Foreskin melanocyte (primary cell): ENCODE measurements at places on chromosomes 2 and 18.
A peak's percentile ranks its signal among the peaks of the same experiment; 100 is the strongest.

DNA sequence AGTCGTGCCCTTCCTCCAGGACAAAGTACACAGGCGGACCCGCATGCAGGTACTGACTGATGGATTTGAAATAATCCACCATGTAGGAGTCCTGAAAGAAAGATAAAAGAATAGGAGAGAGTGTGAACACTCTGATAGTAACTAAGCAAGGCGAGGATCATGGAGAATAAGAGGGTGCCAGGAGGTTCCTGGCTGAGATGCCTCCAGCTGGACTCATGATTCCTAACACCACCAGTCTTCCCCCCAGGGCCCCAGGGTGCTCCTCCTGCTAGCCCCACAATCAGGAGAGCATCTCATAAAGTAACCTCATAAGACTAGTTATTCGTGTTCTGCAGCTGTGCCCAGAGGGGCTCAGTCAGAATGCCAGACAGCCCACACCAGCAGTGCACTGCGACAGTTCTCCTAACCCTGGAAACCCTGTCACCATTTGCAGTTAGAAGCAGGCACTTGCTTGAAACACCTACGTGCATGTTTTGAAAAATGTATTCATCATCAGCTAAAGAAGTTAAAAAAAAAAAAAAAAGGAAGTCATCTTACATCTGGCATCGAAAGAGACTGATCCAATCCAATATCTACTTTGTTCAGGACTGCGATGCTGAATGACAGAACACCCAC lies 36.7 kb downstream of the RMC1 start:
- no peak for DNase-seq

DNA sequence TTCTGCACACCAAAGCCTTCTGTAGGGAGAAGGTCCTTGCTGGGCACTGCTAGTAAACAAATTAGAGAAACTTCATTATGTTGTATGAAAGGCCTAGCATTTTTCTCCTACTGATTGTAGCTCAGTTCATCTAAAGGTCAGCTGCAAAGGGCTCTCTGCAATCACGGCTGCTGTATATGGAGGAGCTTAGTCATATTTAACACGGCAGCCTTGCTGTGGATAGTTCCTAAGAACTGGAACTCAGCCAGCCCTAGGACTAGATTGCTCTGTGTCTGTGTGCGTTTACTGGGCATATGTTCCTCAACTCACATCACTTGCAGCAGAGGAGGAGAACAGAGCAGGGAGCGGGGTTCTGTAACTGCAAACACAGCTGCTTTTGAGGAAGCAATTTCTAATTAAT lies 1103.9 kb upstream of the KLHL29 start:
- peak; percentile 76 for DNase-seq

- no peak for DNase-seq
Observed at GRCh38 chr2:136226903-136227302, 109.0 kb upstream of the CXCR4 start.

DNA sequence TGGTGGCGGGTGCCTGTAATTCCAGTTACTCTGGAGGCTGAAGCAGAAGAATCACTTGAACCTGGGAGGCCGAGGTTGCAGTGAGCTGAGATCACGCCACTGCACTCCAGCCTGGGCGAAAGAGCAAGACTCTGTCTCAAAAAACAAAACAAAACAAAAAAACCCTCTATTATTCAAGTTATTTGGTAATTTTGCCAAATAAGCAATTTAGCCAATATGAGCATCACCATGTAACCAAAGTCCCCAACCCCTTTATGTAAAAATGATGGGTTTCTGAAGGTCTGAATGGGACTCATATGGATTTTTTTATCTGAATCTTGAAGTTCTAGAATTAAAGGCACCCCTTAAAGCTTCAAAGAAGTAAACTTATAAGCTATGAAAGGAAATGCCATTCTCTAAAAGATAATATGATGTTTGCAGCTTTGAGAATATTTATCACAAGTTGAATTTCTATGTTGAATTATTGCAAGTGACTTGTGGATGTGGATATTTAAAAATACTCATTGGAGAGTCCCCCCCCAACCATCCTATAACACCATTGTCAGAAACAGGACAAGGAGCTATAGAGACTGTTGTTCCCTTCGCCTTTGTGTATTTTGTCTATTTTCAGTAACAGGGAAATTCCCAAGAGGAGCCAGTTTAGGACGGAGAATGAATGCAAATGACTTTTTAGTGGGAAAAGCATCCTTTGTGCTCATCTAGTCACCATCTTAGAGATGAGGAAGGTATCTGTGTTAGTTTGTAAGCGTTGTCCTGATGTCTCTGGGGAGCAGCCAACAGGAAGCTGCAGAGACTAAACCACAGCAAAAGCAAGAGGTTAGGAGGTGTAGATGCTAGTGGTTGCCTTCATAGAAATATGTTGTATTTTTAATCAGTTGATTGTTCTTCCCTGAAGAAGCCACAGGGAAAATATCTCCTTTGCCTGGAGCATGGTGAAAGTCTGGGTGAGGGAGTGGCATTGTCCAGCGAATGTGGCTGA lies 68.3 kb downstream of the TET3 start:
- DNase-seq = no peak

GRCh38 chr2:140851258-140851981 lies 1279.4 kb downstream of the LRP1B start:
- DNase-seq = no peak

DNA sequence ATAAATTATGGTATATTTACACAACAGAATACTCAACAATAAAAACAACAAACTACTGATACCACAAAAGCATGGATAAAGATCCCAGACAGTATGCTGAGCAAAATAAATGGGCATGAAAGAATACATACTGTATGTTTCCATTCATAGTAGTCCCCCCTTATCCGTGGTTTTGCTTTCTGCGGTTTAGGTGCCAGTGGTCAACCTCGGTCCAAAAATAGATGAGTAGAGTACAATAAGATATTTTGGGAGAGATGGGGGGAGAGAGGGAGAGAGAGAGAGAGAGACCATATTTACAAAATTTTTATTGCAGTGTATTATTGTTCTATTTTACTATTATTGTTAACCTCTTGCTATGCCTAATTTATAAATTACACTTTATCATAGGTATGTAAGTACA lies 21.0 kb upstream of the TGFA start:
- DNase-seq = no peak

- no peak for DNase-seq
Observed at GRCh38 chr18:48990481-48991318, 39.9 kb upstream of the SMAD7 start.

GRCh38 chr2:105062158-105062557 lies 24.3 kb downstream of the MRPS9 start:
- DNase-seq = no peak

DNA sequence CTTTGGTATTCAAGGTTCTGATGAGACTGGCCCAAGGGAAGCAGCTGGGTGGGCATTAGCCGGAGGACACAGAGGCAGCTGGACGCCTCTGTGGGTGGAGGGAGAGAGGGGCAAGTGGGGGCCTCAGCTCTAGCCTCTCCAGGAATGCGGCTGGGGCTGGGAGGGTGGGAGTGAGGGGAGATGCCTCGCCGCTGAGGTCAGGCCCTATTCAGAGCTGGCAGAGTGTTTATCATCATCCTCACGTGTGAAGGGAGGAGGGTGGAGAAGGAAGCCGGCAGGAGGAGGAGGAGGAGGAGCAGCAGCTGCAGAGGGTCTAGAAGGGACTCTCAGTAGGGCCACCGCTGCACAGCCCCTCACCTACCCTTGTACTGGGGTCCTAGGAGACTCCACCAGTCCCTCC lies 43.1 kb downstream of the TNS1 start:
- DNase-seq = no peak

- DNase-seq = no peak
Observed at GRCh38 chr2:48849770-48850169, 94.2 kb upstream of the LHCGR start.

DNA sequence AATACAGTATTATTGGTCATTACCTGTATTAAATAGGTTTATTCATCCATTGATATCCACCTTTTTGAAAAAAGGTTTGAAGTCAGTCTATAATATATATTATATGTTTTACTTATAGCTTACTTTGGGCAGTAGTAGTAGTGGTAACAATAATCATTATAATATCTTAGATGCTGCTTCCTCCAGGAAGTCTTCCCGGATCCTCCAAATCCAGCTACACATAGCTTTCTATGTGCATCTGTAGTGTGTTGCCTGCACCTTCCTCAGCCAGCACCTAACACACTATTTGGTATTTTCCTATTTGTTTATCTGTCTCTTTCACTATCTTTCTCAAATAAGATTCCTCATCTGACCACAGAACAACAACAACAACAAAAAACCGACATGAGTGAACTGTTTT lies 81.0 kb downstream of the PRKCE start:
- DNase-seq = no peak

DNA sequence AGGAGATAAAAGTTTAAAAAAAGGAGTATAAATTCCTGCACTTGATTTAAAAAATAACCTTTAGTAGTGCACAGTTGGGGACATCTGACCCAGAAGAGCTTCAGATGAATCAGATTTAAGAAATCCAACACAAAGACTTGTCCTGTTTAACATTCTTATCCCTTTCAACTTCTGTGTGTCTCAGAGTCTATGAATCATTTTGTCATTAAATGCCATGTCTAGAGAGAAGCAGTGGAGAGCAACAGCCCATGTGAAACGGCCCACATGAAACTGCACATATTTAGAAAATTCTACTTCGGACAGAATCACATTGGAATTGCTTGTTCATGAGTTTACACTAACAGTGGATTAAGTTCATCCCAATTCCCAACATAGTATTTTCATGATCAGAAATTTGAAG lies 278.6 kb downstream of the SLC8A1 start:
- peak; percentile 40 for DNase-seq

- no peak for DNase-seq
Observed at GRCh38 chr18:51350081-51350480, 152.6 kb upstream of the MEX3C start.

GRCh38 chr2:105865222-105865913 lies 120.7 kb downstream of the NCK2 start:
- no peak for DNase-seq

DNA sequence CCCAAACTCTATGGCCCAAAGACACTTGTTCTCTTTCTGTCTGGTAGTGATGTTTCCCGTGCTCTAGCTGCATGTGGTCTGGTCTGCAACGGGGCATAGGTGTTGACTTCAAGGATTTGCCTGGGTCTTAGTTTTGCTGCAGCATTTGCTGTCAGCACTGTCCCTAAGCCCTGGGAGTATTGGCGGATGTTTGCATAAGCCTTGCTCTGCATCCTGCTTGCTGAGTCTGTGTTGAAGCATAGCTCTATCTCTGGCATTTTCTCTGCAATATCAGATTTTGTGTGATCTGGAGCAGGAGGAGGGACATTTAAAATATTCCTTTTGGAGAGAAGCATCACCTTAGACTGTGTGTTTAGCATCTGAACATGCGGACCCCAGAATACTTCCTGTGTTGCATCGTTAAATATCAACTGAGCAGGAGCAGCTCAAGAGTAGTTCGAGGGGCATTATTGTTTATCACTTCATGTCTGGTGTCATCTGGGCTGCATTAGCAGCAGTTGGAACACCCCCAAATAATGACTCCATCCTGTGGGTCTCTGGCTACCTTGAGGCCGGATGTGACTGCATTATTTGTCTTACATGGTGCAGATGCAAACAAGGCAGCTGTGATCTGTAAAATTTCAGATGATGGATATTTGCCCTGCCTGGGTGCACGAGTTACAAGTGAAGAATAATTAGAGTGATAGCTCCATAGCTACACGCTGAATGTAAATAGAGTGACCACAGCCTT lies 231.7 kb downstream of the TRIB2 start:
- DNase-seq = no peak

DNA sequence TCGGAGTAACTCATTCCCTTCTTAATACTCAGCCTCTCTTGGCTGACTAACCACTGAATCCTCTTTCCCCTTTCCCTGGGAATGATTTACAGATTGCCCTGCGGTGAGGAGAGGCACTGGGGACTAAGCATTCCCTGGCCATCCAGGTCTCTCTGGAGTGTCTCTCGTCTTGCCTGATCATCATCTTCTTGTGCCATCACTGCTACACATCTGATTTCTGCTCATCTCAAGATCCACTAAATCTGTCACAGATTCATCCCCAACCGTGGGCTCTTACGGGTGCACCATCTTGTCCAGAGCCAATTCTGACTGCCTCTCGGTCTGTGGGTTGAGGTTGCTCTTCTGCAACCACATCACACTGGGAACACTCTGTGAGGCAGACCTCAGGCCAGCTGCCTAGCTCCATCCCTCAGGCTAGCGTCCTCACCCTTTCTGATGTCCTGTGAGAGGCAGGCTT lies 12.0 kb downstream of the SFTPB start:
- no peak for DNase-seq

GRCh38 chr2:30219886-30220875 lies 11.2 kb upstream of the LBH start:
- DNase-seq = no peak

DNA sequence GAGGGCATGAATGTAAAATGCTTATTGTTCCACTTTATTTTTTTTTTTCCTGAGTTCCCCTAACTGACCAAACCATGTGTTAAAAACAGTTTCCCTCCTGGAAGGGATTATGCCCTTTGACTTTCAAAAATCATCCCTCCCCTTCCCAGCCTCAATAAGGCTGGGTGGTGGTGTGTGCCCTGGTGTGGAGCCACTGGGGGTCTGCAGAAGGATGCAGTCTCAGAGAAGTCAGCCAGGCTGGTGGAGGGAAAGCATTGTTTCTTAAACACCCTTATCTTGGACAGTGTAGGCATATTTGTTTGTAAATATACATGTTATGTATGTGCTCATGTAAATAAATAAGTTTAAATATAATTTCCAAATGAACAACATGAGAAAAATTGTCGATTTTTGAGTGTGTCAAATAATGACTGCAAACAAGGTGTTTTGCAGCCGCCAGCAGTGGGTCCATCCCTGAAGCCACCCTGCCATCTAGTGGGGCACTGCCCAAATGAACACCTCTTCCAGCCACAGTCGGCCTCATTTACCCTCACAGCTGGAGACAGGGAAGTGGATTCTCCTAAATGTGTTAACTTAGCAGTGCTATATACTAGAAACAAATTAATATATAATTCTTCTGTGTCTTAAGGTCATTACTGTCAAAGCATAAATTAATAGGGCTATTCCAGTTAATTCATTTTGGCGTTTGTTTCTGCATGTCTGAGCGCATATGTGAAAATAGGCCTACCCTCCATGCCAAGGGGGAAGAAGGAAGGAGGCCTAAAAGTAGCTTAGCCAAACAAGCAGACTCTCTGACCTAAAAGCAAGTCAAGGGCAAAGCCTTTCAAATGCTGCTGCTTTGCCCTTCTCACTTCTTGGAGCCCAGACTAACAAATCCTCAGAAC lies 209.6 kb upstream of the PIK3C3 start:
- DNase-seq = no peak

DNA sequence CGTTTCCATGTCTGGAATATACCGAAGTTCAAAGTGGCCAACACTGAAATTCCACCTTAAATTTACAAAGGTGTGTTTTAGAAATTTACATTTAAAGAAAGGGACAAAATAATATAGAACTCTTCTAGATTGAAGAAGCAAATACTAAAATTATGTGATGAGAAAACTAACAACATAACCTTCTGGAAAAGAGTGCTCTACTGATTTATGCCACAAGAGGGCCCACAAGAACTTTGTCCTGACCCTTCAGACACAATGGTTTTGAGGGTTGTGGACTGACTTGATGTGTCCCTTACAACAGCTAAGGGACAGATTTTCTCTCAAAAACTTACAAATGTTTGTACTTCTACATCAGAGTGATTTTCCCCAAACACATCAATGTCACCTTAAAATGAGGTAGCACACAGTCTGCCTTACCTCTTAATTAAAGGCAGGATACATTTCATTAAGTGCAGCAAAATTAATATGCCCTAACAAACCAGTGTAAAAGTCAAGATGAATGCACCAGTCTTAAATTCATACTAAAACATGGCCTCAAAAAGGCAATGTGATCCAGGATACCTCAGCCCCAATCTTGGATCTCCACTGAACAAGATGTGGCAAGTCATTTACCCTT lies 36.2 kb downstream of the EIF2AK3 start:
- peak; percentile 63 for DNase-seq

GRCh38 chr2:177597759-177598158 lies 205.2 kb downstream of the AGPS start:
- DNase-seq = no peak

- DNase-seq = no peak
Observed at GRCh38 chr2:172927641-172928357, 147.8 kb upstream of the MAP3K20 start.
